A172 (cell line): ENCODE measurements at places on chromosomes 13 and 19.

- DNase-seq, result peak; percentile 16
Observed at GRCh38 chr19:28472843-28473242, 740.1 kb downstream of the UQCRFS1 start.

DNA sequence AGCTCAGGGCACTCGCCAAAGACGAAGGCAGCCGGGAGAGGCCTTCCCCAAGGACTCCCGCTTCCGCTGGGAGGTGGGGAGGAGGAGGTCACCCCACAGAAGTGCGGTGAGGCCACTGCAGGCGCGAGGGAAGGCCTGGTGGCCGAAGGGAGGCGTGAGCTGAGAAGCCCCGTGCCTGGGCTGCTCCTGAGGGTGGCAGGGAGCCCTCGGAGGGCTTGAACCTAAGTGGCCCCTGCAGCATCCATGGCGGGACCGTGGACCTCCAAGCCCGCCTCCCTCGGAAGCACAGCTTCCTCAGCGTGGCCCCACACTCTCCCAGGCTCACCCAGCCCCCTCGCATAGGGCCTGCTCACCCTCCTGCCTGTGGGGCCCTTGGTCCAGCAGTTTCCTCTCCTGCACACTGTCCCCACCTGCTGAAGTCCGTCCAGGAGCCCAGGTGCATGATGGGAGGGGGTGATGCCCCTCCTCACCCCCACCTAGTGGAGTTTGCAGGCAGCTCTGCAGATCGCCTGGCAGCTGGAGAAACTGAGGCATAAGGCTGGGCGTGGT is 25.9 kb downstream of the EFNA2 start:
- peak; percentile 31 for DNase-seq

- DNase-seq, result no peak
Observed at GRCh38 chr19:2663920-2664571, 38.4 kb downstream of the GNG7 start.

GRCh38 chr19:31761281-31761913 is 412.2 kb upstream of the TSHZ3 start:
- DNase-seq, result no peak

GRCh38 chr13:28218679-28219078 is 80.3 kb downstream of the PAN3 start:
- no peak for DNase-seq

GRCh38 chr19:46089432-46089831 is 35.1 kb downstream of the IGFL3 start:
- no peak for DNase-seq

DNA sequence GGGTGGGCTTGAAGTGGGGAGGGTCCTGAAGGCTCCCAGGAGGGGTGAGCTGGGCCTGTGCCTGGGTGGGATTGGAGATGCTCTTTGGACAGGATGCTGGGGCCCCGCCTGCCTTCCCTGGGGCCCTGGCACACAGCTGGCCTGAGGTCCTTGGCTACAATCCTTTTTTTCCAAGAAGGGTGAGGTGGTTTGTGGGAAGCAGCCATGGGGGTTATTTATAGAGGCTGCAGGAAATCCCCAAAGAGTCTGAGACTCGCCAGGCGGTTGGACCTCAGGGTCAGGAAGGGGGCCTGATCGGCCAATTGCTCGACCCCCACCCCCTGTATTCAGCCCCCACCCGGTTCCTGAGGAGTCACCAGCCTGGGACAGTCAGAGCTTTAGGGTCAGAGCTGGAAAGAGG is 10.0 kb downstream of the GTPBP3 start:
- DNase-seq, result peak; percentile 62

DNA sequence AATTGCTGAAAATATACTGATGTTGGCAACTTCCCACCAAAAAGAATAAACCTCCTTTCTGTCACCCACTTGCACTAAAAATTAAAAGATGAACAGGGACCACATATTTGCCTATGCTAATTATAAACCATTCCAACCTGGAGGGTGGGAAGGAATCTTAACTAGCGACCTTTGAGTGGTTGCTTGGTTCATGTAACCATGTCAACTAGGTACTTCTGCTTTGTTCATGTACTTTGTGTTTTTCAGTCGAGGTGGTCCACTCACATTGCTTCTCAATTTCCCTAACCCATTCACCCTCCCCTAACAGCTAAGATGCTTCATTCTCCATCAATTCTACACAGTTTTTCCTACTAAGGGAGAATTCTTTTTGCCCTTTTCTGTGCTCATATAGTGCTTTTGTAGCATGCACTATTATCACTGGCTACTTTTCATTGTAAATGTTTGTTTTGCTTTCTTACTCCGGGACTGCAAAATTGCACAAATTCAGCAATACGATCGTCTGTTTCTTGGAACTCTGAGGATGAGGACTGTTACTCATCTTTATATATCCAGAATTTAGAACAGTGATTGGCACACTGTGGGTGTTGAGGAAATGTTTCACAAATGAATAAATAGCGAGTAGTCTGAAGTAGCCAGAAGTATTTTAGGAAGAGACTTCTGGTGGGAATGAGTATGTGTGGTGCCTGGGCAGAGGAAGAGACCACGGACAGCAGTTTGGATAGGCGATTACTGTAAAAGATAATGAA is 187.5 kb downstream of the GPC6 start:
- no peak for DNase-seq

- no peak for DNase-seq
Observed at GRCh38 chr13:109642358-109642757, 144.0 kb downstream of the IRS2 start.

DNA sequence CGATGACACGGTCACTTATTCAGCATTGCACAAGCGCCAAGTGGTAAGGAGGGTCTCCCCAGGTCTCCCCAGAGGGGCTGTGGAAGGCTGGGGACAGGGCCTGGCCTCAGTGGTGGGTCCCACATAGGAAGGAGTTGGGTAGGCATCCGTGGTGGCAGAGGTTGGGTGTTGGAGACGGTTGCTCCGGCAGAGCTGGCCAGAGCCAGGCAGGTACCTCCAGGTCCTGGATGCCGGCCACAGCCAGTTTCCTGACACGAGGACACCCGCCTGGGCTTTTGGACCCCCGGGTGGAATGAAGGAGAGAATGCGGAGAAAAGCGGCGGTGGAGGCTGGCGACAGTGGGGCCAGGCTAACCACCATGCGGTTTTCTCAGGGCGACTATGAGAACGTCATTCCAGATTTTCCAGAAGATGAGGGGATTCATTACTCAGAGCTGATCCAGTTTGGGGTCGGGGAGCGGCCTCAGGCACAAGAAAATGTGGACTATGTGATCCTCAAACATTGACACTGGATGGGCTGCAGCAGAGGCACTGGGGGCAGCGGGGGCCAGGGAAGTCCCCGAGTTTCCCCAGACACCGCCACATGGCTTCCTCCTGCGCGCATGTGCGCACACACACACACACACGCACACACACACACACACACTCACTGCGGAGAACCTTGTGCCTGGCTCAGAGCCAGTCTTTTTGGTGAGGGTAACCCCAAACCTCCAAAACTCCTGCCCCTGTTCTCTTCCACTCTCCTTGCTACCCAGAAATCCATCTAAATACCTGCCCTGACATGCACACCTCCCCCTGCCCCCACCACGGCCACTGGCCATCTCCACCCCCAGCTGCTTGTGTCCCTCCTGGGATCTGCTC is 1.3 kb upstream of the FFAR1 start:
- DNase-seq, result no peak

- DNase-seq, result no peak
Observed at GRCh38 chr19:42498169-42498757, 30.0 kb downstream of the CEACAM1 start.

- no peak for DNase-seq
Observed at GRCh38 chr19:38281811-38282566, 17.6 kb downstream of the SPINT2 start.

DNA sequence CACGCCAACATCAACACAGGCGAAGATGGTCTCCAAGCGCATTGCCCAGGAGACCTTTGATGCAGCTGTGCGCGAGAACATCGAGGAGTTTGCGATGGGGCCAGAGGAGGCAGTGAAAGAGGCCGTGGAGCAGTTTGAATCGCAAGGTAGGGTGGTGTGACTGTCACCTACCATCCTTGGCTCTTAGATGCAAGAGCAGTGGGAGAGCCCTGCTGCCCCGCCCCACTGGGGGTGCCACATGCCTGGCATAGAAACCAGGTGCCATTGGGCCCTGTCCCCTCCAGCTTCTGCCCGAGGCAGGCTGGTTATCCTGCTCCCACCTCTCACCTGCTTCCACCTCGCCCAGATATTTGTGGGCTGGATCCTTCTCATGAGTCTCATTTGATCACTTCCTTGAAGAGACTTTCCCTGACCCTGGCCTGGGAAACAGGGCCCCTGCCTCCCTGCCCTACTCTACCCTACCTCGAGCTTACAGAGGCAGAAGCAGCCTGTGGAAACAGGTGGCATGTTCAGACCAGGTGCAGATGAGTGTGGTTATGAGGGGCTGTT is 9.4 kb downstream of the ARMC6 start:
- DNase-seq, result no peak

DNA sequence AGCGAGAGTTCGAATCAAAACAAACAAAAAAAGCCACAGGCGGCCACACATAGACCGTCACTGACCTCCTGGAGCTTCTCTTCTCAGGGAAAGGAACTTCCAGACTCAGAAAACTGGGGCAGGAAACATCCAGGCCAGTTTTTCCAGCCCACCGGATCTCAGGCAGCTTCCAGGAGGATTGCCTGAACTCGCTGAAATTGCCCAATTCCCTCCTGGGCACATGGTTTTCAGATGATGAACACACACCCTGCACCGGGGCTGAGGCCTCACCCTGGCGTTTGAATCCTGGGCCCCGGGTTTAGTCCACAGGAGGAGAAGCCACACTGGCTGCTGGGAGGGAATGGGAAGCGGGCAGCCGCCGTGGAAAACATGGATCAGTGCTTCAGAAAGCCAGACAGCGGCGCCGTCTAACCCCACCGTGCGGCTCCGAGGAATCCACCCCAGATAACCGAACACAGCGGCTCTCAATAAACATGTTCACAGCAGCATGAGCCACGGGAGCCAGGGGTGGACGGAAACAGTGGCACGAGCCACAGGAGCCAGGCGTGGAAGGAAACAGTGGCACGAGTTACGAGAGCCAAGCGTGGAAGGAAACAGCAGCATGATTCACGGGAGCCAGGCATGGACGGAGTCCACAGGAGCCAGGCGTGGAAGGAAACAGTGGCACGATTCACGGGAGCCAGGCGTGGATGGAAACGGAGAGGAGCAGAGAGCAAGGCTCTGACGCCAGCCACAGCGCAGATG is 18.2 kb upstream of the PTBP1 start:
- peak; percentile 93 for DNase-seq

DNA sequence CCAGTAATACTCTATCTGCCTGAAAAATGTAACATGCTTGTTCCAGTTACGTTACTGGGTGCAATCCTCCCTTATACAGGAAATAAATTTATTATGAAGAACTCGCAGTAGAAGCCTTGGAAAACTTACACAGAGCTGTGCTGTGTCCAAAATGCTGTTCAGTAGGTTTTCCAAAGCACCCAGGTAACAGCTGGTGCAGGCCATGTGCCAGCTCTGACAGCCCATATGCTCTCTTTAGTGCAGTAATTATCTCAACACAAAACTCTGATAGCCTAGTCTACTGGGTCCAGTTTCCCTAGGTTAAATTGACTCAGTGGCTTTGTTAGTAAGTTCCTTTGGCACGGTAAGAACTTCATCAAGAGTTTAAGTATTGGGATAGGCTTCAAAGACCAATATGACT is 120.7 kb upstream of the OBI1 start:
- no peak for DNase-seq

DNA sequence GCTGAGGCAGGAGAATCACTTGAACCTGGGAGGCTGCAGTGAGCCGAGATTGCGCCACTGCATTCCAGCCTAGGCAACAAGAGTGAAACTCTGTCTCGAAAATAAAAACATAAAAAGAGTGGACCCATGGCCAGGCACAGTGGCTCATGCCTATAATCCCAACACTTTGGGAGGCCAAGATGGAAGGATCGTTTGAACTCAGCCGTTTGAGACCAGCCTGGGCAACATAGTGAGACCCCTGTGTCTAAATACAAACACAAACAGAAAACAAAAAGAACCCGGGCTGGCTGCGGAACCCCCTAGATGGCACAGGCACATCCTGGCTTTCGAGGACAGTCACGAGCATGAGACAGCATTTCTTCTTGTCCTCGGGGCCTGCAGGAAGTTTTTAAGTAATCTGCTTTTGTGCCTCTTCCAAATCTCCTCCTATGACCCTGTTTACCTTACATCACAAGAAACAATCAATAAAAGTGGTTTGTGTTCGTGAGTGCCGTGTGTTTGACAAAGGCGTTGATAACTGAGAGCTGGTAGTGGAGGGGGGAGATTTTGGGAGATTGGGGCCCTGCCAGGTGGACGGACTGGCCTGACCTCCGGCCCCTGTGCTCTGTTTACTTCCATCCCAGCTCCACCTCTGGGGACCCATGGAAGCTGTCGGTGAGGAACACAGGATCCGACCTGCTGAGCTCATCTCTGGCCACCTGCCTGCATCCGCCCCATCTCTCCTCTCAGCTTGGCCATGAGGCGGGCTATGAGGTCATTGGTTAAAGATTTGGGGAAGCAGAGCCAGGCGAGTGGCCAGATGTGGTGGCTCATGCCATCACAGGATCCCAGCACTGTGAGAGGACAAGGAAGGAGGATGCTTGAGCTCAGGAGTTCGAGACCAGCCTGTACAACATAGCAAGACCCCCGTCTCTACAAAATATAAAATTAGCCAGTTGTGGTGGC is 5.9 kb upstream of the GDF15 start:
- peak; percentile 99 for DNase-seq

GRCh38 chr13:88643233-88643632 is 972.1 kb downstream of the SLITRK5 start:
- no peak for DNase-seq

DNA sequence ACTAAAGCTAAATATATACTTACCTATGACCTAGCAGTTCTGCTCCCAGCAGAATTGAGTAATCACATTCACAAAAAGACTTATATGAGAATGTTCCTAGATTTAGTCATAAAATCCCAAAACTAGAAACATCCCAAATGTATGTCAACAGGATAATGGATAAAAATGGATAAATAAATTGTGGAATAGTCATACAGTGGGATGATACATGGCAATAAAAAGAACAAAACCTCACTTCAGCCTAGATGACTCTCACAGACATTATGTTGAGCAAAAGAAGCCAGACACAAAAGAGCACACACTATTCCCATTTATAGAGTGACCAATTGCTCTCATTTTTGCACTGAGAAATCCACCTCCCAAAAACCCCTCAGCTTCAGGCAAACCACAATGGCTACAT is 352.4 kb upstream of the HTR2A start:
- DNase-seq, result no peak

GRCh38 chr19:45863840-45864628 is at the start of gene FOXA3:
Gene FOXA3, plus strand, starts transcription at chr19:45864326. Its CDS starts 131 bp downstream, at chr19:45864457.
- no peak for DNase-seq

- peak; percentile 11 for DNase-seq
Observed at GRCh38 chr13:23871616-23872220, 17.5 kb downstream of the MIPEP start.

DNA sequence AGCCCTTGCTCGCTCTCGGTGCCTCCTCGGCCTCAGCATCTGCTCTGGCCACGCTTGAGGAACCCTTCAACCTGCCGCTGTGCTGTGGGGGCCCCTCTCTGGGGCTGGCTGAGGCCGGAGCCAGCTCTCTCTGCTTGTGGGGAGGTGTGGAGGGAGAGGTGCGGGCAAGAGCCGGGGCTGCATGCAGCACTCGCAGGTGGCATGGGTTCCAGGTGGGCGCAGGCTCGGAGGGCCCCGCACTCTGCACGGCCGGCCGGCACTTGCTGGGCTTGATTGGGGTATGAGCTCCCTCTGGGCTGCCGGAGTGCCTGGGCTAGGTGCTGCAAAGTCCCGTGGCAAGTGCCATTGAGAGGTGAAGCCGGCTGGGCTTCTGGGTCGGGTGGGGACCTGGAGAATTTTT is 31.7 kb upstream of the RPL21 start:
- no peak for DNase-seq
